ENCODE measurements at places on chromosomes 5 and 9.

DNA sequence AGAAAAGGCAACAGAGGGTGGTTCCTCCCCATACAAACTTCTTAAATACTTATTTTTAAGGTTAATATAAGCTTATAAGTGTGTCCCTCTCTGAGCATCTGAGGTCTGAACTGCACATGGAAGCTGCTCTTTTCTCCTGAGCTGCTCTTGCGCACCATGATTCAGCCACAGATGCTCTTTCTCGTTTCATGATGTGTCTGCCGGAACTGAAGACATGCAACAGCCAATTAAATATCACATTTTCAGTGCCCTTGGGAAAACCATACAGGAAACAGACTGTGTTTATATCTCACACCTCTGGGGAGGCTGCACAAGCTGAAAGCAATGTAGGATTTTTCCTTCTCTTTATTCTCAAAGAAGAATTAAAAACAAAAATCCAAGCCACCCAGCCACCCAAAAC, 96.8 kb upstream of the NREP start:
- no peak for ATAC-seq

- peak; percentile 11 for ATAC-seq
These were observed 480 bp downstream of the LMNB1 start for GRCh38 chr5:126777257-126777974.

DNA sequence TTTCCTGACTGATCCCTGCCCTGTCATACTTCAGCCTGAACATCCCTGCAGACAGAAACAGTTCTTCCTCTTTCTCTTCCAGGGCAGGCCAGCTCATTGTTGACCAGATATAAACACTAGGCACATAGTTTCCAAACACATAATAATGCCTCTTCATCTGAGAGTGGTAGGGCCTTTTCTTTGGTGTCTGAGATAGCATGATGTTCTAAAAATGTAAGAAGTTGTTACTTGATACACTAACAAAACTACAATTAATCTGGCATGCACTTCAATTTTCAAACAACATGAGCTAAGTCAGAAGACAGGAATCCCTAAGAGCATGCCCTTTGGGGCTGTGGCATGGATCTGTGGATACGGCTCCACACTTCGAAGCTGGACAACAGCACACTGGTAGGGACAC, 246.6 kb downstream of the SPOCK1 start:
- no peak for ATAC-seq

DNA sequence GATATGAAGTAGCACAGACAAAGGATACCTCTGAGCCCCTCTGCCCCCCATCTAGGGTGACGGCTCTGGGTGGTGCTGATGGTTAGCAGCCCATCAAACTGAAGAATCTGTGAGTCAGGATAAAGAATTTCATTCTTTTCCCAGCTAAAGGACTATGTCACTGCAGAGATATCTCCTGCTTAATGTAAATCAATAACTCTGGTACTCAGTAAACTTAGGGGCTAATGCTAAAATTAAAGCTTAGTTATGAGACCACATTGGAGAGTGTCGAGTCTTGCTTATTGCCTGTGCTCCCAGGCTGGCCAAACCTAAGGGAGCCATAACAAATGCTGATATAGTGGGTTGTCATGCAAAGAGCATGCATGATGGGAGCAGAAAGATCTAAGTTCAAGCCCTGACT, 25.6 kb upstream of the ACTBL2 start:
- ATAC-seq = no peak
